IPS DF 6.9 (cell line): ENCODE measurements at places on chromosomes 11 and 22.

DNA sequence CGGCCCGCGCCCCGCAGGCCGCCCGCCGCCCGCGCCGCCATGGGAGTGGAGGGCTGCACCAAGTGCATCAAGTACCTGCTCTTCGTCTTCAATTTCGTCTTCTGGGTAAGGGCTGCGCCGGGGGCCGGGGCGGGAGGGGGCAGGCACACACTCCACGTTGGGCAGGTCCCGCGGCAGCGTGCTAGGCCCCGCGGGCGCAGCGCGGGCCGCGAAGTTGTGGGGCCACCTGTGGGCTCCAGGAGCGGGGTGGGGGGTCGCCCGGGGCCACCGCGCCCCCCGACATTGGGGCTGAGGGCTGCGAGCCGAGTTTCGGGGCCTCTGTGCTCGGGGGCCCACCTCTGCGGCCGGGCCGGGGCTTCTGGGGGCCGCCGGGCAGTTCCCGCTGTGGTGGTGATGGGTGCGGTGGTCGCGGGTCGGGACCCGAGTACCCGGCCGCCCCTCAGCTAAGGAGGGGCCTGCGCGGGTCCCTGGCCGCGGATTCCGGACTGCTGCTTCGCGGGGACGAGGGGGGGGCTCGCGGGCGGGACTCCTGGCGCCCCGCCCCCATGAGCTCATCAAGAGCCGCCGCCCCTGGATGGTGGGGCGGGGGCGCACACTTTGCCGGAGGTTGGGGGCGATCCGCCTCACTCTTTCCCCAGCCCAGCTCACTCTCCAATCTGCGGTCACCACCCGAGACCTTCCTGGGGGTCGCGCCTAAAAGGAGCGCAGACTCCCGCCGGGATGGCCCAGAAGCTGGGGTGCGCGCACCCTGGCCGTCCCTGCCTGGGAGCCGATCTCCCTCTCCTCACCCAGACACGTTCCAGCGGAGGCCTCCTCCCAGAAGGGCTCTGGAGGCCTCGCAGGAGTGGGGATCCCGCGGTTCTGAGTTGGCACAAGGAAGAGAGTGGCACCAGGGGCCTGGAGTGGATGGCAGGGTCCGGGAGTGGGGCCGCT, 667 bp downstream of the CD81 start:
- no peak for DNase-seq

- DNase-seq = peak; percentile 68
Observed at GRCh38 chr11:66022401-66023185, 3.7 kb downstream of the CATSPER1 start.

- DNase-seq = no peak
Observed at GRCh38 chr11:28628412-28628811, 520.2 kb downstream of the METTL15 start.

GRCh38 chr11:123469586-123469985, 39.5 kb downstream of the GRAMD1B start:
- no peak for DNase-seq

DNA sequence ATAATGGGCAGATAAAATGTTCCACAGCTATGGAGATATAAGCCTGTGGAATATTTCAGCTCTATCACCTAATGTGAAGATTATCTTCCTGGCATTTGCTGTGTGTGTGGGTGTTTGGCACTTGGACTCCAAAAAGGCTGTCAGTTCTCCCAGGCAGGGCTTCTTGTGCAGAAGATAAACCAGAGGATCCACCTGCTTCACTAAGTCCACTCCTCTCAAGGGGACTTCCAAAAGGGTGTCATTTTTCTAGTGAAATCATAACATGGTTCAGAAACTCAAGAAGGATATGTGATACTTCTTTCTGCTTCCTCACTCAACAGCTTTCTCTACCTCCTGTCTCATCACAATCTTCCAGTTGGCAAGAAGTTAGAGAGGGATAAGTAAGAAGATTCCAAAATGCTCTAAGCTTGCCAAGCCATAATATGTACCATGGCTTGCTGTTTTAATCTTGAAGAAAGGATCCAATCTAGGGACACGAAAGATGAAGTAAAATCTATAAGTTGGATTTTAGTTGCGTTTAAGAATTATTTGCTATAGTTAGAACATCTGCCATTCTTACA, 206.2 kb upstream of the MTMR2 start:
- no peak for DNase-seq

DNA sequence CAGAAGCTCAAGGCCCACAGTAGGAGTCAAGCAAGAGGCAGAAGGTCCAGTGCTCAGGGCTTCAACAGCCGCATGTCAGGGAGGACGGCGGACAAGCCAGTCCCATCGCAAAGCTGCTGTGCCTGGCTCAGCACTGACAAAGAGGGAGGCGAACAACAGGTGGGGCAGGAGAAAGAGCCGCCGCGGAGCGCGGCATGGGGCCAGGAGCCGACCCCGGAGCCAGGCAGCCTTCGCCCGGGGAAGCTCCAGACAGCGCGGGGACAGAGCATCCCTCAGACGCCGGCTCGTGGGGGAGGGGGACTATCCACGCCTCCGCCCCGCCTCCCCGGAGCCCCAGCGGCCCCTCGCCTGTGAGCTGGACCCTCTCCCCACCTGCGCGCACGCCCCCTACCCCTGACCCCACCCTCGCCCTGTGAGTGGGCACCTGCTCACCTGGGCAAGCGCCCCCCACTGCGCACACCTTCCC, 369 bp downstream of the DHCR7 start:
- no peak for DNase-seq

- no peak for DNase-seq
Observed at GRCh38 chr11:109972181-109972715, 120.9 kb upstream of the ZC3H12C start.

GRCh38 chr11:94525546-94526324, 13.5 kb downstream of the C11orf97 start:
- DNase-seq = no peak

DNA sequence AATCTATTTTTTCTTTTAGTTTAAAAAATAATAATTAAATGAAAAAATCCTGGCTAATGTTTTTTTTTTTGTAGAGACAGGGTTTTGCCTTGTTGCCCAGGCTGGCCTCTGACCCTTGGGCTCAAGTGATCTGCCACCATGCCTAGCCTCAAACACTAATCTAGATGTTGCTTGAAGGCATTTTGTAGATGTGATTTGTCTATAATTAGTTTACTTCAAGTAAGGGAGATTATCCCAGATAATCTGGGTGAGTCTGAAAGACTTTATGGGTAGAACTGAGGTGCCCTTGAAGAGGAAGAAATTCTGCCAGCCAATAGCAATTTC, 38.6 kb upstream of the RBFOX2 start:
- no peak for DNase-seq

GRCh38 chr11:57392066-57392762, 1.8 kb upstream of the PRG2 start:
- DNase-seq = no peak

DNA sequence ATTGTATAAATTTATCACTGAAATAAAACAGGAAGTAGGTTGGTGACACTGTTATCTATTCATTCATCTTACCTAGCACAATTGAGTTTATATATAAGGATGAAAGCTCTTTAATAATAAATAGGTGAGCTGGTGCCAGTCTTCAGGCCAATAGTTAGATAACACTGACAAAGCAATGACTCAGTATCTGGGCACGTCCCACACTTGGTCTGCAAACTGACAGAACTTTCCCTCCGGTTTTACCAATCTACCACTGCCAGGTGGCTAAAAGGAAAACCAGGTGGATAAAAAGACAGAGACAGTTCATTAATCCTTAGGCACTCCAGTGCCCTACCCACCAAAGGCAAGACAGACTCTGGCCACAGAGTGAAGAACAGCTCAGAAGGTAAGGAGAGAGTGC, 17.6 kb downstream of the DDB1 start:
- no peak for DNase-seq
